ENCODE measurements at places on chromosomes 3 and 15.

GRCh38 chr3:113590983-113591382 lies 58.6 kb downstream of the SIDT1 start:
- no peak for DNase-seq

DNA sequence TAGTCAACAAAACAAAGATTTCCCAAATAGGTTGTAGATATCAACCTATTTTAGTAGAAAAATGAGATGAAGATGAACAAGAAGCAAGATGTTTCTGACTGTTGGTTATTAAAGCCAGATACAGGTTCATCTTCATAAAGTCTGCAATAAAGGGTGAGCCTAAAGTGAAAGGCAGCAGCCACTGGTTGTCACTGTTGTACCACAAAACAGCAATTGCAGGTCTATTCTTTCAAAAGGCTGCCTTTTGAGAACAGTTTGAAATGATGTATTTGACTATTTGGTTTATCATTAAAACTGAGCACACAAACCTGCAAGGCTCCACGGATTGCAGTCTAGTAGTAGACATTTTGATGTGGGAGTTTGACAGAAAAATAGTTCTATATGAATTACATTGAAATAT lies 543.4 kb downstream of the GBE1 start:
- DNase-seq = no peak

DNA sequence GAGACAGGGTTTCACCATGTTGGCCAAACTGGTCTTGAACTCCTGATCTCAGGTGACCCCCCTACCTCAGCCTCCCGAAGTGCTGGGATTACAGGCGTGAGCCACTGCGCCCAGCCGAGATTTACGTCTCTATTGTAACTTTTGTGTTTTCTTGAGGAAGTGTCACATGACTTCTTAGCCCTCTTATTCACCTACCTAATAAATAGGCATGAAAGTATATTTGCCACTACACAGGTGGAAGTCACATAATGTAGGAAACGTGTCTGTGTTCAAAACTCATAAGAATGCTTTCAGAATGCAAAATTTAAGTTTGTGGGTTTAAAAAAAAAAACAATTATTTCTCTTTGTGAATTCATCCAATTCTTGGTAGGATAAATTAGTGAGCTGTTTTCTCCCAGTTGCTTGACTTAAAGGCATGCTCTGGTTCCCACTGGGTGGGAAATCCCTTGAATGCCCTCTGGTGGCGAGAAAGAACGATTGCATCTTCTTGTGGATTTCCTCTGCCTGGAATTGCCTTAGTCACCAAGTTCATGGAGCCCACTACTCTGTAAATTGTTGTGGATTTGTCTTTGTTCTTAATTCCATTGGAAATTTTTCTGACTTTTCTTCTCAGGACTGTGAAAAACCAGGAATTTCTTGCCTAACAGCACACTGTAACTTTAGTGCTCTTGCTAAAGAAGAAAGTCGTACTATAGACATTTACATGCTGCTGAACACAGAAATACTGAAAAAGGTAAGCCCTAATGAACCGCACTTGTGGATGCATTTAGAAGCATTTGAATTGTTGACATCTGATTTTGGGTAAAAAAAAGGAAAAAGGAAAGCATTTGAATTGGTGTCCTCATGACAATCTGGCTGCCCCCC lies 82.2 kb upstream of the CTDSPL start:
- DNase-seq = peak; percentile 82

- no peak for DNase-seq
Observed at GRCh38 chr3:60136601-60137000, 1086.8 kb upstream of the CFAP20DC start.

- DNase-seq = no peak
Observed at GRCh38 chr3:164064298-164064697, 1014.0 kb downstream of the SI start.

All from K562 (cell line).